Kasumi-1 (cell line): ENCODE measurements at places on chromosomes 1 and 21.

DNA sequence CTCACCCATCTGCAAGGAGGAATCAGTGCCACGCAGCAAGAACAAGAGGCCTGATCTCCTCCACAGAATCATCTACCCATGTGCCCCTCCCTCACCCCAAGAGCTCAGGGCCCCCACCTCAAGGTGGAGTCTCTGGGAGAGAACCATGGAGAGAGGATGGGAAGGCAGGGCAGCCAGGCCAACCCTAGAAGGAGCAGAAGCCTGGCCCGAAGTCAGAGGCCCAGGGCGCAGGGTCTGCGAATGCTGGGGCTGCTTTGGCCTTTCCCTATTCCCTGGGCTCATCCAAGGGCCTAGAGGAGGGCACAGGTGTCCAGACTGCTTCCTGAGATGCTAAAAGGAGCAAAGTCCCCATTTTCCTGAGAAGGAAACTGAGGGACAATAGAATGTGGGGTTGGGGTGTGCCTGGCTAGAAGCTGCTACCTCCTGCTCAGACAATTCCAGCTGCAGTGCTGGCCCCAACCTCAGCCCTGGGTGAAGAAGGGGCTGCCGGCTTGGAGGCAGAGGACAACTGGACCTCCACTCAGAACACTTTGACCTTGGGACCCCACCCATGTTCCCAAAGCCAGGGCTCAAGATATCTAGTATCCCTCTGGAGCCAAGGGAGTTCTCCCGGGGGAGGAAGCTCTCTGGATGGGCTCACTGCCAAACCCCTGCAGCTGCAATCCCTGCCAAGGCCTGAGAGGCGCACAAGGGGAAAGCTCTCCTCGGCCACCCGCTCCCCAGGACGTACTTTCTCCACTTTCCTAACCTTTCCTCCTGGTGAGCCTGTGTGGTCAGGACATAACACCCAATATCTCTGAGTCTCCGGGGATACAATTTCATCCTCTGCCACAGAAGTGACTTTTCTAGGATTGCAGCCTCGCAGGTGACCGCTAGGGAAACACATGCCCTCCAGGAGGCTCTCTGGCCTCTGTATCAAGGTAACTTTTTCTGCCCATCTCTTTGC is 16.6 kb upstream of the LEMD1 start:
- DNase-seq = peak; percentile 32

- no peak for DNase-seq
Measured at GRCh38 chr1:20491178-20491577, 5.2 kb upstream of the CAMK2N1 start.

GRCh38 chr1:36481771-36482723 is 666 bp downstream of the CSF3R start:
- peak; percentile 11 for DNase-seq

- DNase-seq = no peak
Measured at GRCh38 chr1:20480243-20480944, 5.6 kb downstream of the CAMK2N1 start.

DNA sequence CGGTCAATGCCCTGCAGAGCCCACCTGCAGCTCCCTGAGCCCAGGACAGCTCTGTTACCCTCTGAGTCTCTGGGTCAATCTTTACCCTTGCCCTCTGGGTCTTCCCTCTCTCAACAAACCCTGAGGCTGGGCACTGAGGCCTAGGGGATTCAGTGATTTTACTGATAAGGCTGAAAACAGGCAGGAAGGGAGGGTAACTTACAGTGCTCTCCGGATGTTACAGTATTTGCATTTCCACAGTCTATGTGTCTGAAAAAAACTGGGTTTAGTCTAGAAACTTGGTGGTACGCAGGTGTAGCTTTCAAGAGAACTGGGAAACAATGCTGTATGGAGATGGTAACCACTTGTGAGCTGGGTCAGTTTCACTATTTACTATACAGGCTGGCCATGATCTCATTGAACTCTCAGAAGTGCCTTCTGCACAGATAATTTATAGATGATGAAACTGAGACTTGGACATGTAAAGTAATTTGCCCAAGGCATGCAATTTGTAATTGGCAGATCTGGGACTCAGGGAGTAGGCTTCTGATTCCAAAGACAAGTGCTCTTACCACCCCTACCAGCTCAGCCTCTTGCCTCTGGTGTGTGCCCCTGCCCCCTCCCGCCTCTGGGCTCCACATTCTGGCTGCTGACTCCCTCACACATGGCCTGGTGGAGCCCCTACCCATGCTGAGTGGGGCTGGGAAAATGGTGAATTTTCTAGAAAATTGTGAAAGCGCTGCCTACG is 48.8 kb downstream of the TENT5C start:
- DNase-seq = no peak

- no peak for DNase-seq
Measured at GRCh38 chr1:115252585-115252984, 85.5 kb downstream of the NGF start.

DNA sequence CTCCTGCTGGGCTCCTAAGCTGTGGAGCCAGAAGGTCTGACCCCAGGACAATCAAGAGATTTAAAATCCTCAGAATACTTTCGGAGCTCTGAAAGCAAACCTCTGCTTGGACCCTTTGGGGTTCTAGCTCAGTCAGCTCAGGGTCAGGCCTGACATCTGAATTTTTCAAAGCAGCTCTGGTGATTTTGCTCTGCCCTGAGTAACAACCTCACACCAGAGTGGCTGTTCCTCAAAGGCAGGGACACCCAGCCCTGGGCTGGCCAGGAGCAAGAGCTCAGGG is 11.9 kb downstream of the SLC1A7 start:
- DNase-seq = no peak

GRCh38 chr1:19644395-19644680 is 227 bp downstream of the NBL1 start:
- no peak for DNase-seq
